NCI-H187 (cell line): ENCODE measurements at places on chromosomes 1 and 21.
A peak's percentile ranks its signal among the peaks of the same experiment; 100 is the strongest.

- no peak for DNase-seq
Measured at GRCh38 chr1:71304125-71304524, 223.3 kb upstream of the ZRANB2 start.

- no peak for DNase-seq
Measured at GRCh38 chr21:28423521-28424190, 569.0 kb downstream of the LTN1 start.

GRCh38 chr1:197948926-197949899, 32.0 kb downstream of the LHX9 start:
- DNase-seq = no peak

DNA sequence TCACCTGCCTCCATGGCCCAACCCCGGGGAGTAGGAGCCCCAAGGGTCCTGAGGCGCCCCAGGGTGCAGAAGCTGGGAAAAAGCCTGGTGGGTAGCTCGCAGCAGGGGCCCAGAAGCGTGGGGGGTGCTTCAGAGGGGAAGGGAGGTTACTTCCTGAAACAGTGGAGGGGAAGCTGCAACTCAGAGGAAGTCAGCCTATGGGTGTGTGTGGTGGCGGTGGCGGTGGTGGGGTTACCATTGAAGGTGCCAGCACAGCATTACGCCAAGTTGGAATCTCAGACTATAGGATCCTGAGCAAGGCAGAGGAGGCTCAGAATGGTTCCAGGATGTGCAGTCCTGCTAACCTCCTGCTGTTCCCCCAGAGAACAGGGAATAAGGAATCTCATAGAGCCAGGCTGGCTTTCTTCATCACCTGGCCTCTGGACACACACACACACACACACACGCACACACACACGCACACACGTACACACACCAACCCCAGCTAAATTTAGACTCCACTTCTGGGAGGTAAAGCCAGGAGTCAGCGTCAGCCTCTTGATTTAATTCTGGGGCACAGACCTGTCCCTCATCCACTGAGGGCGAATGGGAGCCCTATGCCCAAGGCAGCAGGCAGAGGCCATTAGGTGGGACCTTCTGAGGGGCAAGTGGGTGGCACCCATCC, 1.3 kb downstream of the DENND4B start:
- no peak for DNase-seq

DNA sequence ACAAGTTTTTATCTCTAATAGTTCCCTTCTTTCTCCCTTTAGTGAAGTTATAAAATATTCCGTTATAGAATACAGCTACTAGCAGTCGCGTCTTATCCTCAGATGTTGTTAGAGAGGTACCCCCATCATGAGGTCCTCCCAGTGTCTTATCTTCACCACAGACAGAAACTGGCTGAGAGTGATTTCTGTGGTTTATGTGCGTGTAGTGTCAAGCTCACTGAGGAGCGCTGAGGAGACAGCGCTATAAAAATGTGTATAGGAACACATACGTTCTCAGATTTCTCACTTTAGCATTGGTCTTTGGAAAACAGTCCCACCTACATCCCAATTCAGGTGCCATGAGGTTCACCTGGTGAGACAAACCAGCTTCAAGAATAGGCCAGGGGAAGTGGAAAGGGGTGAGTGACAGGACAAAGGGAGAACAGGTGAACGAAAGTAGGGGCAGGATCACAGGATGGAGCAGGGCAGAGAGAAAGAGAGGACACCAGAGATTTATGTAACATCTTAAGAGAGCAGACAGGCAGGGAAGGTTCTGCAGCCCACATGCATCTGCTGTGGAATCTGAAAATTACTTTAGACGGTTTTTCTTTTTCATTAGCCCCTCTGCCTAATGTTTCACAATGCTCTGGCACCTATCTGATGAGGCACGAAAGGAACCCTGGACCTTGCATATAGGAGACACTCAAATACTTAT, 2.7 kb upstream of the PLEKHO1 start:
- no peak for DNase-seq

- no peak for DNase-seq
Measured at GRCh38 chr1:55720261-55720660, 505.1 kb upstream of the USP24 start.

DNA sequence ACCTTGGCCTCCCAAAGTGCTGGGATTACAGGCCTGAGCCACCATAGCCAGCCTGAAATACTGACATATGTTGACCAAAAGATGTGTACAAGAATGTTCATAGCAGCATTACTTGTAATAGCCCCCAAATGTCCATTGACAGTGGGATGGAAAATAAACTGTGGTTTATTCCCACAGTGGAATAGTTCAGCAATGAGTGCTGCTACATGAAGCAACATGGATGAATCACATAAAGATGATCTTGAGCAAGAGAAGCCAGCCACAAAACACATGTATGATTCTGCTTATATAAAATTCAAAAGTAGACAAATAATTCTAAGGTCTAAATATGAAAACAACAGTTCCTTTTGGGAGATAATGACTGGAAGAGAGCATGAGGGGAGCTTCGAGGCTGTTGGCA, 9.1 kb upstream of the CREG1 start:
- DNase-seq = no peak

- DNase-seq = no peak
Measured at GRCh38 chr1:198922638-198923430, 284.0 kb downstream of the PTPRC start.

DNA sequence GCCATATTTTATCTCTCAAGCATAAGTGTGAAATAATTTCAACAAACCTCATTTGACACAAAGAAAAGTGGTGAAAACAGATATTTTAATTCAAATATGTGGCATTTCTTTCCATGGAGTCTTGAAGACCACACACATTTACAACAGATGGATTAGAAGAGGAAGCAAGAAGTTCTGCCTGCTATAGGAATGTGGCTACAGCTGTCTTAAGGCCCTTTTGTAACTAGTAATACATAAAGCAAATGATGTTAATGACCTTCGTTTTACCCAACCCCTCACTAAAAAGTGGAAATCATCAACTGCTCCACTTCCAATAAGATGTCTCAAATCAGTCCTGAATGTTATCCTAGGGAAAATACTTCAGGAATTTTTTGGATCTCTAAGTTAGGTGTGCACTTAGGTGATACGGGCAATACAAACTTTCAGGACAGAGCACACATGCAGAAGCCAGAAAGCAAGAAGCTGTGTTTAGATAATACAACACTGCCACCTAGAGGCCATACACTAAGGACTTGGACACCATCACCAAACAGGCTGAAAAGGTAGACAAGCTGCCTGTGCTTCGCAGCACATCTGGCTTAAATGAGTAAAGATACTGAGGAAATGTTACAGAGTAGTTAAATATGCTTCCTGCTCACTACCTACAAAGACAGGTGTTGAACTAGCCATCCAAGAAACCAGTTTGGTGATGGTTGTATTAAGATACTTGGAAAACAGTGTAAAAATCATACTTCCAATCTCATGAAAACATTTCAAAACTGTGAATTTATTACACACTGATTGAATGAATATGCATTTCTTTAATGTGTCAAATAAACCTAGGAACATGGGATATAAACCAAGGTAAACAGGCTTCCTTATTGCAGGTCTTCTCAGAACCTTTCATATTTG, 24.4 kb downstream of the RRAGC start:
- DNase-seq = no peak

GRCh38 chr1:170214117-170215032, 68.6 kb downstream of the NTMT2 start:
- DNase-seq = no peak

DNA sequence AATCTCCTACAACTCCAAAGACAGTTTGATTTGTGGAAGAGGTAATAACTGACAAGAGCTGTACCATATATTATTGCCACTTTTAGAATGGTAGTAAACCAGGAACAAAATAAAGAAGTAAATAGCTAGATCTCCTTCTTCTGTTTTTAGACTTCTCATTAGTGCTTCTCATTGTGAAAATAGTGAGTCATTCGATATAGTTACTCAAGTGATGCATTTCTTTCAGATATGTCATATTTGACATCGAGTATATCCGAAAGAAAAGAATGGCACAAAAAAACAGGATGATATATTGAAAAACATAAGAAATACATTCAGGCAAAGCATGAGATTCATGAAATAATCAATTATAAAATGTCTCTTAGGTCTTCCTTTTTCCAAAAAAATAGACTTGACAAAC, 1346.1 kb downstream of the BRINP3 start:
- DNase-seq = no peak

GRCh38 chr1:67532452-67533216, 102.4 kb upstream of the SERBP1 start:
- no peak for DNase-seq

- DNase-seq = no peak
Measured at GRCh38 chr1:183218027-183218618, 32.1 kb downstream of the LAMC2 start.

GRCh38 chr21:45416620-45417019, 11.7 kb downstream of the COL18A1 start:
- DNase-seq = no peak

DNA sequence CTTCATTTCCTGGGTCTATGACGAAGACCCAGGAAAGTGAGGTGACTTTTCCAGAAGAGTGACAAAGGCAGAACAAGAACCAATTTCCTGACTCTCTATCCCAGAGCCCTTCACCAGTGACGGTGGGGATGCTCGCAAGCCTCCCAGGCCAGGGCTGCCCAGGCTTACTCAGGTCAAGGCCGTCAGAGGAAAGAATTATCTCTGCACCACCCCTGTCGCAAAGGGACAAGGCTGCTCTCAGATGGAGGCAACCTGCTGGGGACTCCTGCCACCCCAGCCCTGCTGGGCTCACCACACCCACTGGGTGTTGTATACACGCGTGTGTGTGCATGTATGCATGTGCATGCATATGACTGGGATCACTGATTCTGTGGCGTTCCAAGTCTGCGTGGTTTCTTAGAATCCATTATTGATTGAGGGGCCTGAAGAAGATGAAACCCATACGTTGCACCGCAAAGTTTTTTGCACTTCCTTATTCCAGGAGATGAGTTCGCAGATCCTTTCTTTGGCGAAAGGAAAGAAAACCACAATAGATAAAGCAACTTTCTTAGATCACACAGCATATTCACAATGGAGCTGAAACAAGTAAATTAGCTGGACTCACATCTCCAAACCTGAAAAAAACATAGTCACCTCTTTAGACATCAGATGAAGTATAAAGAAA, 255.8 kb downstream of the RHOU start:
- no peak for DNase-seq

- DNase-seq = no peak
Measured at GRCh38 chr1:235391874-235392273, 24.6 kb downstream of the TBCE start.

DNA sequence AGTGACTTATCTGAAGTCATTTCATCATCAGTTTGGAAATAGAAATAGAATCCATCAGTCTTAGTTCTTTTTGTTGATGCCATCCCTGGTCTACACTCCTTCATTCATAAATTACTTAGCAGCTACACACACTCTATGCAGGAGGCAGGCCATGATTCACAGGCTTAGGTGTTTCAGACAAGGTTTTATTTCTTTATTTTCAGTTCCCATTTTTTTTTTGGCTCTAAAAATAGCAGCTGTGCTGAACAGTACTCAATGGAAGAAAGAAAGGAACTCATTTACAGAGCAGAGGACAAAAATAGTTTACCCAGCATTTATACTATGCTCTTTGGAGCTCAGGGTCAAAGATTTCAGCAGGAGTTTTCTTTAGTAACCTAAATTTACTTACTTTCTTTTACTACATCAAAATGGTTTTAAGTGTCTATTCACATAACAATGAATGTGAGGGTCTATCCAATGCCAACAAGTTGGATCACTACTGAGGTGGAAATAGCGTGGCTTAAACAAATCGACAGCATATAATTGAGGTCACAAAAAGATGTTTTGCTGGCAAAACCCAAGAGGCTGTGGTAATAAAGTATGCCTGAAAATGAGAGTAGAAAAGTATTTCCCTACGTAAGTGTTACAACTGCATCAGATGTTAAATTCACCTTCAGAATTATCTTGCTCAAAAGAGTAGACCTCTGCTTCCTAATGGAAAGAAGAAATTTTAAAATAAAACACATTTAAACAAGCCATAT, 7.7 kb downstream of the KRTAP19-8 start:
- no peak for DNase-seq

- no peak for DNase-seq
Measured at GRCh38 chr1:202588503-202589189, 121.6 kb downstream of the SYT2 start.

DNA sequence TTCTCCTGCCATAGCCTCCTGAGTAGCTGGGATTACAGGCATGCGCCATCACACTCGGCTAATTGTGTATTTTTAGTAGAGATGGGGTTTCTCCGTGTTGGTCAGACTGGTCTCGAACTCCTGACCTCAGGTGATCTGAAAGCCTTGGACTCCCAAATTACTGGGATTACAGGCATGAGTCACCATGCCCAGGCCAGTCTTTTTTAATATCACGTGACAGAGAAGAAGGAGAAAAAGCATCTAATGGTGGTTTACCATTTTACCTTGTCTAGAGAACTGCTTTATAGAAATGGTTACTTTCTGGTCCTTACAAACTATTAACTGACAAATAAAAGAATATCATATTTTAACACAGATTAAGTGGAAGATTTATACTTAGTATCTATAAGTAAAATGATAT, 168.0 kb downstream of the PTPRC start:
- DNase-seq = no peak

DNA sequence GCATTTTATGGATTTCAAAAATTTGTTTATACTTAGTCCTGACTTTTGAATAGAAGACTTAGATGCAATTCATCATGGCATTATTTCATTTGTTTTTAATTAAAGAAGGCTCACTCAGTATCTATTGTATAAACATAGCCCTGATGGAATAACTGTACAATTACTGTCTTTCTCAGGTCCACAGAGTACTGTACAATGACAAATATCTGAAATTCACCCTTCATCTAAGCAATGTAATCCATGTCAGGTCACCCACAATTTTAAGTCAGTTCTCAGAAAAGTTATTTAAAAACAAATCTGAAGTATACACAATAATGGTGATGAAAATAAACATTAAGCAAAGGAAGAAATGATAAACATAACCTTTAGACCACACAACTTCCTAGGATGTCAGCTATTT, 311.9 kb downstream of the GRIK1 start:
- no peak for DNase-seq

- DNase-seq = peak; percentile 43
Measured at GRCh38 chr1:26853156-26853555, 9.8 kb upstream of the SFN start.

DNA sequence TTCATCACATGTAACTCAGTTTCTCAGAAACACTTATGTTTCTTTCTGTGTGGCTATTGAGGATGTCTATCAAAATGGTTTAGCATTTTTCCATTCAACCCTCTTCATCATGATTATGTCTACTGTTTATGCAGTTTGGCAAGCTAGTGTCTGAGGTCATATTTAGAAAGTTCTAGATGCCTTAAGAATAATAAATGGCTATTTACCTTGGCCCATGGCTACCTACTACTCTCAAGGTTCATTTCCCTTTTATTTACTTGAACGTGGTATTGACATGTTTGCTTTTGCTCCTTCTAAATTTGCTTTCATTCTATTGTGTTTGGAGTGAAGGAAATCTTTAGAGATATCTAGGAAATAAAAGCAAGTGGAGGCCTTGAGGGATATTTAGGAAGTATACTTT, 193.7 kb upstream of the OLFM3 start:
- DNase-seq = no peak

DNA sequence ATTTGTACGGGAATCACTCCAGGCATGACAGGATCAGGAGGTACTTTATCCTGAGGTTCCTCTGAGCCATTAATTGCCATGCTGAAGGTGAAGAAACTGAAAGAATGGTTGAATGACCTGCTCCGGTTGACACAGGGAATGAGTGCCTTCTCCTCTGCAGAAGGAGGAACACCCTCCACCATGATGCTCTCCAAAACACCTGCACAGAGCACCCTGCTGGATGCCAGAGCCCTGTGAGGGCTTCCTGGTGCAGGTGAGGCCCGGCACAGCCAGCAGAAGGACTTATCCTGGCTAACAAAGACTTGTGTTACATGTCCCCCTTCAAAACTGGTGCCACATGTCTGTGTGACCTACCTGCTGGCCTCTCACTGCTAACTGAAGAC, 14.3 kb upstream of the LBR start:
- DNase-seq = no peak
